ENCODE measurements at places on chromosomes 6 and 20.

- DNase-seq: no peak
Observed at GRCh38 chr6:88823998-88824397, 139.4 kb downstream of the RNGTT start.

DNA sequence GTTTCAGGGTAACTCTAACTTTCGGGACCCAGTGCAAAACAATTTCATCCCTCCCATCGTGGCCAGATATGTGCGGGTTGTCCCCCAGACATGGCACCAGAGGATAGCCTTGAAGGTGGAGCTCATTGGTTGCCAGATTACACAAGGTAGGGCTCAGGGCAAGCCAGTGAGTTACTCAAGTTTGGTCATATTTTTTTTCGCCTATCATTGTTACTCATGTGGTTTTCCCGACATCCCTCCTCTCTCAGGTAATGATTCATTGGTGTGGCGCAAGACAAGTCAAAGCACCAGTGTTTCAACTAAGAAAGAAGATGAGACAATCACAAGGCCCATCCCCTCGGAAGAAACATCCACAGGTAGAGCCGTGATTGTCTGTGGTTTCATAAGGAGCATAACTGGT, 58.2 kb downstream of the DCBLD1 start:
- no peak for DNase-seq

DNA sequence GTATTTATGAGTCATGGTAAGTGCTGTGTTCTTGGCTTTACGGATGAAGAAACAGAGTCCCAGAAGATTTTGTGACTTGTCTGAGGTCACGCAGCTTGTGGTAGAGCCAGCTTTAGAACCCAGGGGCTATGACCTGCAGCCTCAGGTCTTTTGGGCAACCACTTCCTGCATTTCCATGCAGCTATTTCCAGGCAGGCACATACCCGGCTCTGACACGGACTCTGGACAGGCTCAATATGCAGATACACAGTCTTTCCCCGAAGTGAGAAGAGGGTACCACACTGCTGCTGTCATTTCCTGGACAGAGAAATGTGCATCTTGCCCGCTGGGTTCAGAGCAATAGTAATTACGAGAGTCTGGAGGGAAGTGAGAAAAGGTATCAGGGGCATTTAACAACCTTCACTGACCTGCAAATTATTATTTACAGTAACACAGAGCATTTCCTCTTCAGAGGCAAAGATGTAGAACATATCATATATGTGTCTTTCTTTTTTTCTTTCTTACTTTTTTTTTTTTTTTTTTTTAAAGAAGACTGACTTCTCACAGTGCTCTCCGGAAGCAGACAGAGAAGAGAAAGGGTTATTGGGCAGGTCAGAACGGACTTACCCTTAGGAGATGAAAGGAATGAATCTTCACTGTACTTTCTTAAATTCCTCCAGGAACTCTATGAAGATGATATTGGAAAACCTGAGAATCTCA, 185.1 kb downstream of the CLIC5 start:
- no peak for DNase-seq

- no peak for DNase-seq
Observed at GRCh38 chr6:5205877-5206850, 54.6 kb downstream of the LYRM4 start.

- no peak for DNase-seq
Observed at GRCh38 chr20:42701948-42702347, 487.8 kb downstream of the PTPRT start.

GRCh38 chr20:13772529-13772928, 12.2 kb downstream of the ESF1 start:
- DNase-seq: no peak

DNA sequence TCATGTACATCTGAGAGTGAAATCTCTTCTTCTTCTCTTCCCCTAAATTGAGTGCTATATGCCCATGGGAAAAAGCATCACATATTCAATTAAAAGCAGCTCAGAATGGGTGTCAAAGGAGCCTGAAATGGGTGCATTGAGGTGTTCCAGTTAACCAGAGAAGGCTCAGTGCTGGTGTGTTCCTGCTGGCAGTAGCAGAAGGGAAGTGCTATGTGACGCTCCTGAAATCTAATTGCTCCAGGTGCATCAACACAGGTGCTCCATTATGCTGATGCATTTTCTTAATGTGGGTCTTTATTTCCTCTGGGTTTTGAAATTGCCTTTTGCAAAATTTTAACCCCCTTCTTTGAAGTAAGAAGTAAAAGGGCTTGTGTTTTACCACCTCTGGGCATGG, 17.9 kb downstream of the SLC22A2 start:
- DNase-seq: no peak

- no peak for DNase-seq
Observed at GRCh38 chr20:39661833-39662232, 699.7 kb downstream of the DHX35 start.

- DNase-seq: no peak
Observed at GRCh38 chr6:7145885-7146828, 38.4 kb downstream of the RREB1 start.

- peak; percentile 85 for DNase-seq
Observed at GRCh38 chr6:36840432-36841403, 1.5 kb upstream of the CPNE5 start.

- no peak for DNase-seq
Observed at GRCh38 chr6:15483060-15483459, 179.8 kb downstream of the DTNBP1 start.

DNA sequence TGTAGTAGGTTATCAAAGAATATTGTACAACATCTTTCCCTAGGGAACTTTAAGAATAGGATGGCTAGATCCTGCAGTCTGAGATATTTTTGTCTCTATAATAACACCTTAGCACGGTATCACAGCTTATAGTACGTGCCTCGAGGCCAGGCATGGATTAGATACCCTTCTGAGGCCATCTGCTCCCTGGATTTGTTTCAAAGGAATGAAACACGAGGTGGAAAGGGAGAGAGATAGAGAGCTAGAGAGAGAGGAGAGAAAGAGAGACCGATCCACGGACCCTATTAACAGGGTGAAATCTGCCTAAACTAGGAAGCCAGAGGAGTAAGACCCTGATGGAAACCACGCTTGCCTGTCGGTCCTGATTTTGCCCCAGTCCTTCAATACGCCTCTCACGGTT, 92.5 kb downstream of the CD83 start:
- DNase-seq: no peak

- peak; percentile 75 for DNase-seq
Observed at GRCh38 chr6:89951574-89952104, 57.4 kb downstream of the GJA10 start.

GRCh38 chr6:16413399-16413798, 175.0 kb downstream of the GMPR start:
- DNase-seq: no peak

GRCh38 chr20:46135856-46136633, 17.9 kb downstream of the CD40 start:
- peak; percentile 69 for DNase-seq

- DNase-seq: peak; percentile 29
Observed at GRCh38 chr6:139242457-139243240, 49.1 kb downstream of the TXLNB start.

GRCh38 chr20:3781153-3781910, at the start of gene SPEF1:
Gene SPEF1 (minus strand): TSS chr20:3781448. CDS start chr20:3781287, 161 bp downstream.
- DNase-seq: peak; percentile 98

DNA sequence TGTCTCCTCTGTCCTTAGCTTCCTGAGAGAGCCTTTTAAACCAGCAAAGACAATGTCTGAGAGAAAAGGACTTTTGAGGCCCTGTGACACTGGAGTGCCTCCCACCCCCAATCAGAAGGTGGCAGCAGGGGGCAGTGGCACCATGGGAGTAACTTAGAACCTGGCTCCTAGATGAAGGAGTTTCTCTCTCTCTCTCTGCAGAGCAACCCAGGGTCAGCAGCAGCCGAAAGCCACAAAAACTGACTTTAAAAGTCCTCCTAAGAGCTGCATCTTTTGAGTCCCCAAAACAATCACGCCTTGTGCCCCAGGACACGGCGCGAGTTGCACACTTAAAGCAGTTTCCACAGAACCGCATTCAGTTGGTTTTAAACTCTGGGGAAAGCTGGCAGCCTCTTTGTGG, 5.3 kb upstream of the TCP11 start:
- DNase-seq: peak; percentile 64

DNA sequence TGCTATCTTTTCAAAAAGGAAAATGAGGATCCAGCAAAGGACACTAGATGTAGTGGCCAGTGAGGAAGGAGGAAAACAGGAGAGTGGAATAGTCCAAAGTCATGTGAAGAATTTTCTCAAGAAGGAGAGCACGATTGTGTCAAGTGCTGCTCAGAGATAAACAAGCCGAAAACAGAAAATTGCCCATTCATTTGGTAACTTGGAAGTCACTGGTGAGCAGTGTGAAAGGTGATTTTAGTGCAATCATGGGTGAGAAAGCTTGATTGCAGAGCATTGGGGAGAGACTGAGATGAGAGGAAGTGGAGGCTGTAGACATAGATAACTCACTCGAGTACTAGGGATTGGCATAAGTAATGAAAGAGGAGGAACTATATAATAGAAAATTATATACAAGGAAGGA, 26.0 kb upstream of the PRDM1 start:
- no peak for DNase-seq

DNA sequence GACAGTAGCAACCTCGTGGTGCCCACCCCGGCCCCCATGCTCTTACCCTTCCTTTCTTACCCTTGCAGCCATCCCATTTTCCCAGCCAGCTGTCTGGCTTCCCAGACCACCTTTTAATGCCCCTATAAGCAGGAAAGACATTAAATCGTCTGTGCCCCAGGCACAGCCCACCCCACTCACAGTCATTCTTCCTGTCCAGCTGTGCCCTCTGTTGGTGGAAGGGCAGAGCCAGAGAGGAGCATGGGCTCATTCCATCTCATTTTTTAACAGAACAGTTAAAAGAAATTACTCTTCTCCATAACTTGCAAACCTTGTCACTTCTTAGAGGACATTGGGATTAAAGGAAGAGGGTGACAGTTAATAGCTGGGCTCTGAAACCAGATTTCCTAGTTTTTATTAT, 240.5 kb downstream of the NRN1 start:
- peak; percentile 67 for DNase-seq

GRCh38 chr6:115602466-115602865, 458.2 kb downstream of the FRK start:
- no peak for DNase-seq

DNA sequence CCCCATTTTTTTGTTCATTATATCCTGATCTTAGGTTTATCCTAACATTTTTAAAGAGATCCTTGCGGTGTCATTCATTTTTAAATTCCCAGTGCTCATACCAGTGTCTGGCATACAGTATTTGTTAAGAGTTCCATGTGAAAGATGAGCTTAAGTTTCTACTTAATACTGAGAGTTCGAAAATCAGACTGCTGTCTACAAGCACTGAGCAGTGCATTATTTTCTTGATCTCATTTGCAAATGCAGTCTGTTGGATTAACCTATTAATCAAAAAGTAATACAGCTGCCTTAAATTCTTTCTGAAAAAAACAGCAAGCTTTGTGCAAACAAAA, 663 bp downstream of the COQ3 start:
- no peak for DNase-seq

GRCh38 chr20:64101731-64102621, 5.4 kb downstream of the NPBWR2 start:
- DNase-seq: peak; percentile 99

DNA sequence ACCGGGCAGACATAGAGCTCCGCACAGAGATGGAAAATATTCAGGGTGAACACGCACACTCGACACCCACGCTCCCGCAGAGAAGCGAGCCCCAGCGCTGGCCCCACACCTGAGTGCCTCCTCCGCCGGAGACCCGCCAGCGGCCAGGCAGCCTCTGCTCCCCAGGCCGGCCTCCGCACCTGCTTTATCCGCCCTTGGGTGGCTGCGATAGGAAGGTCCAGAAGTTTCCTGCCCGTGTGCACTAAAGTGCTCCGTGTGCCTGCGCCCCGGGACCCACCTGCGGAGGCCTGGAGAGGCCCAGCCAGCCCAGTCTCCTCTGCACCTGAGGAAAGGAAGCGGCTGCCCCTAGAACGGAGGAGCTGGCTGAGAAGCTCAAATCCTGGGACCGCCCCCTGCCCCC, 10.8 kb upstream of the FOXC1 start:
- peak; percentile 46 for DNase-seq

DNA sequence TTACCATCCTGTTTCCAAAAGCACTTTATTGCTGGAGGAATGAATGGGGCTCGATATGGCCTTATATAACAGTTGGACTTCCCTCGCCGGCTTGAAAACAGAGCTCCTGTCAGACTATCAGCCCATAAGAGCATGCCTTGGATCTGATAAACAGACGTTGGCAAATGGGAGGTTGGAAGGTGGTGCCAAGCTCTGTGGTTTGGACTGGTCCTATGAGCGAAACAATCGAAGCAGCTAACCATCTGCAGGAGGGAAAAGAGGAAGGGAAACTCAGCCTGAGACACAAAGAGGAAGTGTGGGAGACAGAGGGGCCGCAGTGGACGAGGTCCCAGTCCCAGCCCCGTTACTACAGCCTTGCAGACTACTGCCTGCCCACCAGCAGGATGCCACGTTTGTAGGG, 92.9 kb downstream of the TFAP2C start:
- DNase-seq: no peak

DNA sequence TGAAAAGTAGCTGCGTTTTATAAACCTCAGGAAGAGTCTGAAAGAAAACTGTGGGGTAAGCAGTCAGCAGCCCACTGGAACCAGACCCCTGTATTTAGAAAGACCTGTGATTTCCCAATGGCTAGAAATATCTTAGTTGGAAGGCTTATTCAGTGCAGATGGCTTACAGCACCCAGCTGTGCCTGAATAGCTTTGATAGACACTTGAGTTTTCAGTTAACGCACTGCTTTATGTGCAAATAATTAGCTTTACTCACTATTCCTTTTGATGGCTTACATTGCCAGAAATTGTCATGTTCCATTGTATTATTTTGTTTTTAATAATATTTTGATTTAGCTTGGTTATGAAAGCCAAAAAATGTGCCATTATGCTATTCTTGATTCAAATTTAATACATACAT, 465.3 kb upstream of the SYNCRIP start:
- DNase-seq: no peak

DNA sequence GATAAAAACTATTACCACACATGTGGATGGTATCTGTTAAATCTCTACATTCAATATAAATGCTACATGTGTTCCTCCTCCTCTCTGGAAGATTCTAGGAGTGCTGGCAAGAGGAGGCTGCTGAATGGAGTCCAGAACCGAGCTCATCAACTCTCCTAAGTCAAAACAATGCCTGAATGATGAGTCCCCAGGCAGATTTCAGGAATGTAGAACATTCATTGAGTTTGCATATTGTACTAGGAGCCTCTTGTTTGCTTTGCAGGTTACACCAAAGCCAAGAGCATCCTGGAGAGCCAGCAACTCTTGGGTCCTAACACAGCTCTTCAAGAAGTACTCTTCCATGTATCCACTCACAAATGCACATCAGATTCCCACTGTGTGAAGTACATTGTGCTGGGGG, 117.6 kb upstream of the UST start:
- peak; percentile 32 for DNase-seq

DNA sequence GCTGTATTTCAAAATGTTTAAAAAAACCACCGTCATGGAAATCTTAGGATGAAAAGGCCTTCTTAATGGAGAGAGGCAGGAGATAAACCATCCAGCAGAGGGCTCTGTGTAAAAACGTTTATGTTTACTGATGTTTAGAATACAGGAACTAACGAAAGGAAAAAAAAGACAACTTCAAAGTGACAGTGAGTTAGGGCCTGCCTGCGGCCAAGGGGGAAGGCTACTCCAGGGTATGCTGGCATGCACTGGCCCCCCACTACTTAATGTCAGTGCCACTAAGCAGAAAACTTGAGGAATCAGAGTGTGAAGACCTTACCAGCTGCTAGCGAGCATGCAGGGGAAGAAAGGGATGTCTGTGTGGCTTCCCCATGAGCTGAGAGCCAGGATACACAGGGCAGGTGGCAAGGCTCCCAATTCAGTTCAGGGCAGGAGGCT, 47.7 kb downstream of the AKAP7 start:
- peak; percentile 29 for DNase-seq

GRCh38 chr6:45576648-45577624, 199.2 kb upstream of the SUPT3H start:
- no peak for DNase-seq
